Aorta (tissue), 5 donors: ENCODE measurements at places on chromosomes 7 and 10. TPM values are rescaled to one million over a fixed set of nuclear protein-coding genes. Genes with fewer than 3 reads are reported as not detected.

Gene MSMB
- not detected for total RNA-seq

Gene DNTT
- not detected for total RNA-seq

Gene COPG2
- 13.2 TPM for total RNA-seq

DNA sequence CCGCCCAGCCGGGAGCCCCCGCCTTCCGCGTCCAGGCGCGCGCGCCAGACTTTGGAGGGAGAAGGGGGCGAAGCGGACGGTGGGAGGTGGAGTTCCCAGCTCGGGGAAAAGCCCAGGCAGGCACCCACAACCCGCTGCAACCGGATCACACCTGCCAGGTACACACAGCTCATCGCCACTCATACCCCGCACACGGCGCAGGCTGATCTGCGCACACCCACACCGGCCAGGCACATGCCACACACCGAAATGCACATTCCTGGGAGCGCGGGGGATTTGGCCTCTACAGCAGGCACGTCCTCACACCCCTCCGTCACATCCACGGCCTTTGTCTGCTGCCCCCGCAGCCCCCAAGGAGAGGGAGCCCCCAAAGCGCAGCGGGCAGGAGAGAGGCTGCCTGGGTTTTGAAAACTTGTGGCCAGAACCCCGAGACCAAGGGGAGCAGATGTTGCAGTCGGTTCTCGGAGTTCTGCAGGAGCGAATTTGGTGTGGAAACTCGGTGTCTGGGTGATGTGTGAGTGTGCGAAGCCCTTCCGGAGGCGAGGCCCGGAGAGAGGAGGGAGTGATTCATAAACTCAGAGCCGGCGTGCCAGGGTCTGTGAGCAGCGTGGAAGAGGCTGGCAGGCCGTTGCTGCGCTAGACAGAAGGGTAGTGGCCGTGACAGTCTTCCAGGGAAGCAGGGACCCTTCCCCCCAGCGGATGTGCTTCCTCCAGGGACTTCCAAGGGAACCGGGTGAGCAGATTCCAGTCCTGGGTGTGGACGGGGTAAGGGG lies 734 bp downstream of the CHST3 start:
- H3K36me3 ChIP-seq = no peaks in the 10 kb centered on the region
- no peaks in the 10 kb centered on the region for H3K4me1 ChIP-seq
- peak overlapping the region; percentile 85 for H3K4me3 ChIP-seq
- H3K27me3 ChIP-seq = no peaks in the 10 kb centered on the region
- peak overlapping the region; percentile 94 for H3K27ac ChIP-seq

DNA sequence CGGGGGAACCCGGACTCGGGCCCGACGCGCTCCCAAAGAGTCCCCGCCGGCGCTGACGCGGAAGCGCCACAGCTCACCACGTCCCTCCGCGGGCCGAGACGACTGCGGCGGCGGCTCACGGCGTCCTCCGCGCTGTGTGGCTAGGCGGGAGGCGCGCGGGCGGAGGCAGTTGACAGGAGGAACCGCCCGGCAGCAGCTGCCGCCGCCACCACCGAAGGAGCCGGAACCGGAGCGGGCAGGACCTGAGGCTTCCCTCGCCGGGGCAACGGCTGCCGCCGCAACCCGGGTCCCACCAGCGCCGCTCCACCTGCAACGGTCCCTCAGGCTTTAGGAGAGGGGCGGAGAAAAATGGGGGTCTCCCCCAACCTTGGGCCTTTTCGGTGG lies 334 bp downstream of the ZNF800 start:
- no peaks in the 10 kb centered on the region for H3K4me1 ChIP-seq
- peak; percentile 87 for DNase-seq
- H3K27me3 ChIP-seq = no peaks in the 10 kb centered on the region
- H3K36me3 ChIP-seq = no peaks in the 10 kb centered on the region
- peak overlapping the region; percentile 55 for H3K27ac ChIP-seq

- H3K4me3 ChIP-seq = no peak overlapping the region
- H3K36me3 ChIP-seq = no peaks in the 10 kb centered on the region
- H3K27ac ChIP-seq = no peak overlapping the region
- H3K4me1 ChIP-seq = no peaks in the 10 kb centered on the region
- peak; percentile 22 for DNase-seq
These were observed 9.6 kb upstream of the ZNF487 start for GRCh38 chr10:43427166-43427825.

DNA sequence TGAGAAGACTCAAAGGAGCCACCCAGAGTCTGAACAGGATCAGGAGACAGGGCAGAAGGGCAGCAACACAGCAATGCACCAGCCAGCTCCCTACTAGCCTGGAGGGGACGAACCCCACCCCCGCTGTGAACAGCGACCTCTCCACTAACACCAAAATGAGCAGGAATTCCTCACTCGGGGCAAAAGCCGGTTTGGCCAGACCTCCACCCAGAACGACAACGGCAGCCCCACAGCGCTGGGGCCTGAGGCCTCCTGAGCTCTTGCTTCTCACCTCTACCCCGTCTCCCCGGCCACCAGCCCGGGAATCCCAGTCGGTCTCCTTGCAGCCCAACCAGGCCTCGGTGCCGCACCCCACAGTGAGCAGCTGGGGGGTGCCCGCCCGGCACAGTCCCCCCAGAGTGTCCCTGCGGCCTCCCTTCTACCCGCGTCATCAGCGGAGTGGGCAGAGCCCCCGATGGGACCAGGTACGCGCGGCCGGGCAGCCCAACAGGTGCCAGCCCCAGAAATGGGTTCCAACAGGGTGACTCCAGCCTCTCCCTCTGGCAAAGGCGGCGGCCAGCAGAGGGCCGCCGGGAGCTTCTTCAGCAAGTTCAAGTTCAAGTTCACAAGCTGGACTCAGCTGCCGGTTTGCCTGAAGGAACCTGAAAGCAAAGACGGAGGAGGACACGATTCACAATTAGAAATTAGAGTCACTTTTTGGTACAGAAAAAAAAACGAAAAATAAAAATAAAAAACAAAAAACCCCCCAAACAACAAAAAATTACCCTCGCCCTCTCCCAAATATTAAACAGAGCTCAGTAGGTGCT lies 129.0 kb downstream of the MARCHF5 start:
- H3K4me3 ChIP-seq = peak overlapping the region; percentile 14
- peak; percentile 67 for DNase-seq
- H3K27me3 ChIP-seq = no peaks in the 10 kb centered on the region
- no peaks in the 10 kb centered on the region for H3K36me3 ChIP-seq
- no peaks in the 10 kb centered on the region for H3K4me1 ChIP-seq
- H3K27ac ChIP-seq = no peak overlapping the region

DNA sequence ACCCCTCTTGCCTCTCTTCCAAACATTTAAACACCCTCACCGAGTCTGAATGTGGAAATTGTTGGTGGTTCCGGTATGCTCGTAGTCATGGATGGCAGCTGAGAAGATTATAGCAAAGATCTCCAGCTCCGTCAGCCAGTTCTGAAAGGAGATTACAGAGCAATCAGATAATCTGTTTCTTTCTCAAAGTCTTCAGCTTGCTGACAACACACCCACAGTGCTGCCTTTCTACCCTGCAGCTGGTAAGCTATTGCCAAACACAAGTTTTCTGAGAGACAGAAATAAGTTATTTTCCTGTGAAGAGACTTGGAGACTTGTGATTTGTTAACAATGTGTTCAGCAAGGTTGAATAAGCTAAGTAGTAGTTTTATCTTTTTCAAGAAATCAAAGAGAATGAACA lies 163.6 kb downstream of the PPP1R17 start:
- no peaks in the 10 kb centered on the region for H3K4me1 ChIP-seq
- H3K36me3 ChIP-seq = no peaks in the 10 kb centered on the region
- no peak overlapping the region for H3K27ac ChIP-seq

DNA sequence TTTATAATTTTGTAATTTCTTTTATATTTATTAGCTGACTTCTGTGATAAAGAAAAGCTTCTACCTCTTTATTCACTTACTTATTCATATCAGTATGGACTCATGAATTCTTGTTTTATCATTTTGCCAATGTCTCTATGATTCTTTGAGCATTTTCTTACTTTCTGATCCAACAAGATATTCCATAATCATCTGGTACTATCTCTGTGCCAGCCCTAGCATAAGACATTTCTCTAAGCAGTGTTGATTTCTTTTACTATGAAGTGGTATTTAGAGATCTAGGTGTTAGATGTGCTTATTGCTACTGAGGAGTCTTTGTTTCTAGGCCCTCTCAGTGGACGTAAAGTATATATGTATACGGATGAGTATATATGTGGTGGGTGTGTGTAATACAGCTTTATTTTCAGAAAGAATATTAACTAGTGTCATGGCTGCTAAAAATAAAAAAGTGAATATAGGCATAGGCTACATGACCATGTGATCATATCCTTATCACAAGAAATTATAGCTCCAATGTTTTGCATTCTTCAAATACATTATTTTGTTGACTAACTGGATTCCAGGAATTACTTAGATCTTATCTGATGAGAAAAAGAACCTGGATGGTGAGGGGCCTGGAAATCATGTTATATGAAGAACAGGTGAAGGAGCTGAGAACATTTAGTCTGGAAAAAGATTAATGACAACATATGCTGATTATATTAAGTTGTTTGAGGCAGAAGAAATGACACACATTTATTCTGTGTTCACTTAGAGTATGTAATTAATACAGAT lies 13.1 kb downstream of the PHTF2 start:
- H3K4me1 ChIP-seq = no peaks in the 10 kb centered on the region
- H3K4me3 ChIP-seq = no peak overlapping the region
- DNase-seq = no peak
- H3K36me3 ChIP-seq = no peaks in the 10 kb centered on the region
- no peaks in the 10 kb centered on the region for H3K27me3 ChIP-seq
- H3K27ac ChIP-seq = no peak overlapping the region

GRCh38 chr10:16156681-16157080 lies 280.1 kb upstream of the PTER start:
- H3K36me3 ChIP-seq = no peaks in the 10 kb centered on the region
- H3K4me3 ChIP-seq = no peak overlapping the region
- no peak for DNase-seq

- H3K27me3 ChIP-seq = no peaks in the 10 kb centered on the region
- no peak overlapping the region for H3K4me3 ChIP-seq
- H3K36me3 ChIP-seq = no peaks in the 10 kb centered on the region
- DNase-seq = no peak
These were observed 157.4 kb upstream of the MAGI2 start for GRCh38 chr7:79610748-79611304.
